Left ventricle myocardium inferior (tissue), 1 donor: ENCODE measurements at places on chromosomes 5 and 9.

GRCh38 chr5:107157809-107158208, 512.9 kb downstream of the EFNA5 start:
- no peak for DNase-seq

- no peak for DNase-seq
Observed at GRCh38 chr5:146919304-146919703, 40.7 kb upstream of the PPP2R2B start.

DNA sequence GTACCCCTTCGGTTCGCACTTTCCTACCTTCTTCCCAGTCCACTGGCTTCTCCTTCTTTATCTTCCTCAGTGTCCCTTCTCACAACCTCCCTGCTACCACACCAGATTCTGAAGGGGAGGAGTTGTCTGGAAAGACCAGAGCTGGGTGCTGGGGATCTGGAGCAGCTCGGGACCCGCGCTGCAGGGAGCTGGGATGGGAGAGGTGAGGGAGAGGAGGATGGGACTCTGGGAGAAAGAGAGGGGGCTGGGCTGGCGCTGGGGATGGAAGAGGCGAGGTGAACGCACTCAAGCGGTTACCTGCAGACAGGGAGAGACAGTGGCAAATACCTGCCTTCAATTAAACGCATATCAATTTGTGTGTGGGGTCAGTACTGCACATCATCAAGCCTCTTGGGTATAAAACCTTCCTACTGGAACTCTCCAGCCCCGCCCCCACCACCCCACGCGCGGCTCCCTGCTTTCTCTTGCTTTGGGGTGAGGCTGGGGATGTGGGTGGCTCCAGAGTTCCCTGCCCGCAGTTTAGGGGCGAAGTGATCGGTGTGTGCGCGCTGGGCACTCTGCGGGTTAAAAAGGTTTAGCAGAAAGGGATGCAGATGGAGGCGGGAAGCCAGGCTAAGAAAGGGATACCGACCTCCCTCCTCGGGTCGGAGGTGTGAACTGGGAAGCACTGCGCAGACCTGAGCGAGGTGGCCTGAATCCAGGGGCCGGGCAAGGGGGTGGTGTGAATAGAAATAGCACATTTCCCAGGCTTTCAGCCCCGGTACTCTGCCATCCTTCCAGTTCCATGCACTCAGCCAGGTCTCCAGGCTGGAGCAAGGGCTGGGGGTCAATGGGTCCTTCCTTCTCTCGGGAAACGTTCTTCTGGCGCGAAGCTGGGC, 977 bp upstream of the PAM start:
- DNase-seq: peak; percentile 20

GRCh38 chr5:58248221-58248620, 211.7 kb downstream of the PLK2 start:
- no peak for DNase-seq

GRCh38 chr5:157533011-157533481, 42.5 kb downstream of the ADAM19 start:
- no peak for DNase-seq

DNA sequence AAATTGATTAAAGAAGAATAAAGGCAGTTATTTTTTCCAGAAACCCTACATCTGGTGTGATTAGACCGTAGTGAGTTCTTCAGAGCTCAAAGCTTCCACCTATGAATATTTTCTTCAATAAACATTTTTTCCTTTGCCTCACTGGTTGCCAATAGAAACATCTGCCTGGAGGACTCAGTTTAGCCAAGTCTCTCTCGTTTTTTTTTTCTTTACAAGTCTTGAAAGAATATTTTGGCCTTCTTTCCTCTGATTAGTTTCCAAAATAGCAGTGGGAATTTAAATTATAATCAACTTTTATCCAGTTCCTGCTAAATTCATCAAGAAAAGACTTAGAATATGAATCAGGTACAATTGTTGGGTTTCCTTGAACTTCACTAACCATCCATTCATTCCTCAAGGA, 897.5 kb downstream of the TLE1 start:
- DNase-seq: no peak

GRCh38 chr5:53713978-53714666, 153.7 kb downstream of the NDUFS4 start:
- no peak for DNase-seq
